ENCODE measurements at places on chromosomes 13 and 19.
A peak's percentile ranks its signal among the peaks of the same experiment; 100 is the strongest.

GRCh38 chr19:17686023-17686521 is 2.1 kb downstream of the UNC13A start:
- DNase-seq: peak; percentile 10

DNA sequence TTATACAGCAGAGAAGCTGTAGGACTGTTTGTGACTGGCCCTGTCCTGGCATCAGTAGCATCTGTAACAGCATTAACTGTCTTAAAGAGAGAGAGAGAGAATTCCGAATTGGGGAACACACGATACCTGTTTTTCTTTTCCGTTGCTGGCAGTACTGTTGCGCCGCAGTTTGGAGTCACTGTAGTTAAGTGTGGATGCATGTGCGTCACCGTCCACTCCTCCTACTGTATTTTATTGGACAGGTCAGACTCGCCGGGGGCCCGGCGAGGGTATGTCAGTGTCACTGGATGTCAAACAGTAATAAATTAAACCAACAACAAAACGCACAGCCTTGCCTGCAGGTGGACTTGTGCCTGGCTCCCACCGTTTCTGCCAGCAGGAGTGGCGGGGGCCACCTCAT is 27.3 kb upstream of the LDLR start:
- DNase-seq: no peak

- DNase-seq: peak; percentile 8
Measured at GRCh38 chr13:34748073-34748472, 194.0 kb upstream of the NBEA start.

DNA sequence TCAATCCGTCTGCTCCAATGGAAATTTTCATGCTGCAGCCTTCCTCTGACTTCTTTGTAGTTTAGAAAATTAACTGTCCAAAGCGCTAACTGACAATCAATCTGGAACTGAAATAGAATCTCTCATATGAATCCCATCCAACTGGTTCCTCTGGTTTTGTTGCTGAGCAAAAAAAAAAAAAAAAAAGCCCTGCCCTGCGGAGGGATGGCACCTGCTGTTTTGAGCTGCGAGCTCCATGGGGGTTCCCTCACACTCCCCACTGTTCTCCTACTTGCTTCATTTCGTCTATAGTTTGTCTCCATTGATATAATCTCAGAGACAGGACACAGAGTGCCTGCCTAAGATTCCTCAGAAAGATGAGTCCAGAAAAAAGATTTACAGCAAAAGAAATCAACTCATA is 33.4 kb downstream of the FAAP24 start:
- no peak for DNase-seq

GRCh38 chr13:73109288-73109899 is 50.6 kb downstream of the KLF5 start:
- DNase-seq: no peak

DNA sequence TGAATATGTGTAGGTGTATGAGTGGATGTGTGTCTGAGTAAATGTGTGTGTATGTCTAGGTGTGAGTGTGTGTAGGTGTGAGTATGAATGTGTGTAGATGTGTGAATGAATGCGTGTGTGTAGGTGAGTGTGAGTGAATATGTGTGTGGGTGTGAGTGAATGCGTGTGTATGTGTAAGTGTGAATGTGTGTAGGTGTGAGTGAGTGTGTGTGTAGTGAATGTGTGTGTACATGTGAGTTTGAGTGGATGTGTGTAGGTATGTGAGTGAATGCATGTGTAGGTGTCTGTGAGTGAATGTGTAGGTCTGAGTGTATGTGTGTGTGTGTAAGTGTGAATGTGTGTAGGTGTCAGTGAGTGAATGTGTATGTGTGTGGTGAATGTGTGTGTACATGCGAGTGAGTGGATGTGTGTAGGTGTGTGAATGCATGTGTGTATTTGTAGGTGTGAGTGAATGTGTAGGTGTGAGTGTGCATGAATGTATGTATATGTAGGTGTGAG is 201.0 kb upstream of the ZNF536 start:
- no peak for DNase-seq

GRCh38 chr19:58563034-58563573 is 4.7 kb upstream of the UBE2M start:
- no peak for DNase-seq

Data from choroid plexus epithelial cell (primary cell).